IPS DF 6.9 (cell line): ENCODE measurements at places on chromosomes 6 and 20.
A peak's percentile ranks its signal among the peaks of the same experiment; 100 is the strongest.

GRCh38 chr20:19453862-19454261 is 241.4 kb downstream of the SLC24A3 start:
- no peak for DNase-seq

DNA sequence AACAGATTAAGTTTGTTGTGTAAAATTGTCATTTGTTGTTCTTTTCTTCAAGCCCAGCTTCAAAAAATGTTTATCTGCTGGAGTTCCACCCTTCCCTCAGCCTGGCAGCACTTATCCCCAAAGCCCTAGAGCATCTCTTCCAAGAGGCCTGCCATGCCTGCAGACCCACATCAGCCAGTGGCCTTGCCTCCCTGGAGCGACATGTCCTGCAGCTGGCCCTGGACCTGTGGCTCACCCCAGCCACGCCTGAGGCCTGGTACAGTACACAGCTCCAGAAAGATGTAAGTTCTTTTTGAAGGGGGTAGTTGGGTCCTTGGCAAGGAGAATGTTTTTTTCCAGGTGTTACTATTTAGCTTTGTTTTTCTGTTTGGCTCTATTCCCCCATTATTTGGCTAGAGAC is 124.8 kb downstream of the CD164 start:
- DNase-seq = no peak

DNA sequence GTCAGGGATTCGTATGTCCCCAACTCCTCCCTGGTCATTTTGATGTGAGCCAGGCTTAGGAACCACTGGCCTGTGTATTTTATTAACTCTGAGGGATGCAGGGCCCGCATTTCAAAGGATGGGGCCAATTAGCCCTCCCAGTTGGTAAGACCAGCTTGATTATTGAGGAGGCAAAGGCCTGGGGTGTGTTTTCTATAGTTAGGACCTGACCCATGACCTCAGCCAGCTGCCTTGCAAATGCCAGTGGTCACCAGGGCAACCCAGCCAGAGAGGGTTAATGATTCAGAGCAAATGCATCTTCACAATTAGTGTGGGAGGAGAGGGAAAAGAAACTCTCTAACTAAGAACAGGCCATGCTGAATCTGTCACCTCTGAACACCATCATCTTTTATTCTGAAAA is 835.4 kb downstream of the MAFB start:
- DNase-seq = peak; percentile 11

DNA sequence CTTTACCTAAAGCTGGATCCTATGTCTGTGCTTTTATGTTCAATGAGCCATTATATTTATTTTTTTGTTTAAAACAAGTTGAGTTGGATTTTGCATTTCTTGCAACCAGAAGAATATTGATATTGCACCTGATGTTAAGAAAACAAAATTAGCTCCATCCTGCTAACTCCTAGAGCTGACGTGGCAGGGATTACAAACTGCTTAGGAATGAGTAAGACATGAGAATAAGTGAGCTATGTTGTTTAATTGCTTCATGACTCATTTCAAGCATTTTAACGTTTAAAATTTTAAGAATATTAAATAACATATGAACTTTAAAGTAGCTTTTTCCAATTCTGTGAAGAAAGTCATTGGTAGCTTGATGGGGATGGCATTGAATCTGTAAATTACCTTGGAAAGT is 663.5 kb downstream of the EPM2A start:
- DNase-seq = no peak

DNA sequence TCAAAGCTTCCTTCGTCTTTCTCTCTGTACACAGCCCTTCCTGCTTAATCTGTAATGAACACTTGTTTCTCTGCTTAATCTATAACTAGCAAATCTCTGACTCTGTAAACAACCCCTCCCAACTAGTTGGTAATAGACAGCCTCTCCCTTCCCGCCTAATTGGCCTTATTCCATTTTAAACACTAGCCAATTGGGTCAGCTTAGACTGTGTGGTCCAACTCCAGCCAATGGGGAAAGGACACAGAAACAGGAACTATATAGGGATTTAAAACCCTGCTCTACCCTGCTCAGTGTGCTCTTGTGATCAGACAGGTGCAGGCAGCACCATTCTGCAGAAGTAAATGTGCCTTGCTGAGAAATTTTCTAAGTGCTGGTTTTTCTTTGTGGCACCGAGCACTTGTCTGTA is 18.5 kb downstream of the CHD6 start:
- DNase-seq = no peak

- DNase-seq = no peak
Observed at GRCh38 chr6:130216620-130217019, 6.1 kb downstream of the SAMD3 start.

- DNase-seq = no peak
Observed at GRCh38 chr6:1461207-1461606, 71.8 kb downstream of the FOXF2 start.

GRCh38 chr6:1057490-1058135 is 254.3 kb upstream of the FOXQ1 start:
- DNase-seq = no peak

DNA sequence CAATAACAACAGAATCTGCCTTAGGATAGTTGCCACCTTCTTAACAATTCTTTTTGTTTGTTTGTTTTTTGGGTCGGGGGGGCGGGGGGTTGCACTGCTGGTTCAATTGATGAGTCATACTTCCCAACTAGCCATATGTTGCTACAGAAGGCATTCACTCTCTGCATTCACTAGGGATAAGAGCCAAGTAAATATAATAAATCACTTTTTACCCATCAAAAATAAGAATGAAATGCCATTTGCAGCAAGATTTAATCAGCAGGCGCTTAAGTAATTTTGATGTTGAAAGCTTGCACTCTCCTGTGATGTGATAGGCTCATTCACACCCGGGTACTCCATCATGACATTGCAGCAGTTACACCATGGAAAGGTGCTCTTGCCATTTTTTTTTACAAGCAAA is 209.8 kb downstream of the HIVEP2 start:
- no peak for DNase-seq

GRCh38 chr6:69217343-69217742 is 579.5 kb downstream of the LMBRD1 start:
- no peak for DNase-seq

GRCh38 chr6:50145125-50145524 is 95.4 kb upstream of the DEFB112 start:
- DNase-seq = no peak

- DNase-seq = no peak
Observed at GRCh38 chr6:18555750-18556149, 168.6 kb downstream of the RNF144B start.

- no peak for DNase-seq
Observed at GRCh38 chr6:138374815-138375214, 2.9 kb upstream of the SMIM28 start.

- DNase-seq = no peak
Observed at GRCh38 chr6:133898263-133898662, 9.3 kb downstream of the TCF21 start.

DNA sequence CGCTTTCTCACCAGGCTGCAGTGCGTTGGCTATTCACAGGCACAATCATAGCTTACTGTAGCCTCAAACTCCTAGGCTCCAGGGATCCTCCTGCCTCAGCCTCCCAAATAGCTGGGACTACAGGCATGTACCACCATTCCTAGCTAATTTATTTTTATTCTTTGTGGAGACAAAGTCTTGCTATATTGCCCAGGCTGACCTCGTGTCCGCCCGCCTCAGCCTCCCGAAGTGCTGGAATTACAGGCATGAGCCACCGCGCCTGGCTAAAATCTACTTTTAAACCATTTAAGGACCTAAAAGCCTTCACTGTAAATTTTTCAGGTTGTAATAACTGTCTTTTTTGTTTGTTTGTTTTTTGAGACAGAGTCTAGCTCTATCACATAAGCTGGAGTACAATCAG is 15.2 kb downstream of the SAMHD1 start:
- no peak for DNase-seq
